ENCODE measurements at places on chromosomes 12 and 14.

- no peak for DNase-seq
Measured at GRCh38 chr12:51001799-51002198, 24.4 kb downstream of the SLC11A2 start.

GRCh38 chr14:92462568-92462967, 51.0 kb upstream of the RIN3 start:
- DNase-seq, result no peak

GRCh38 chr14:106844608-106845285, 1318.4 kb downstream of the TMEM121 start:
- DNase-seq, result peak; percentile 78

GRCh38 chr14:36950812-36951211, 221.6 kb downstream of the SLC25A21 start:
- no peak for DNase-seq

- no peak for DNase-seq
Measured at GRCh38 chr14:102979406-102979805, 56.9 kb downstream of the AMN start.

- DNase-seq, result no peak
Measured at GRCh38 chr12:65039301-65039700, 81.8 kb downstream of the WIF1 start.

- DNase-seq, result peak; percentile 24
Measured at GRCh38 chr12:51721282-51721940, 127.1 kb downstream of the FIGNL2 start.

- DNase-seq, result peak; percentile 50
Measured at GRCh38 chr12:48917857-48918537, 7.3 kb downstream of the FKBP11 start.

DNA sequence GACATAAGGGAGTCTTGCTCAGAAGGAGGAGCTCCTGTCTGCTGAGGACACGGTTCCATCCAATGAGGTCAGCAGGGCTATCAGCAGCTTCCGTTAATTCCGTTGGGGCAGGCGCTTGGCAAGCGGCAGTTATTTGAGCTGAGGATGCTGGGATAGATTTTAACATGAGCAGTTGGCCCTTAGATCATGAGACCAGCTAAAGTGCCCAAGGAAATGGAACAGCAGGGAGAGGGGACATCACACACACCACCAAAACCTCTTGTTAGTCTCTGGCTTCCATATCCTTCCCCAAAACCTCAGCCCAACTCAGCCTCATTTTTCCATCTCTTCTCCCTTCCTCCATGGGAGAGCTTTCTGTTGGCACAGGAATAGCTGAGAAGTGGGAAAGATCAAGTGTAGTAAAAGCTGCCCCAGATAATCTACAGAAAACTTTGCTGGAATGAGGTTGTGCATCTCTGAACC, 138.7 kb upstream of the PZP start:
- no peak for DNase-seq

- peak; percentile 83 for DNase-seq
Measured at GRCh38 chr14:105086833-105087307, 21.6 kb upstream of the GPR132 start.

DNA sequence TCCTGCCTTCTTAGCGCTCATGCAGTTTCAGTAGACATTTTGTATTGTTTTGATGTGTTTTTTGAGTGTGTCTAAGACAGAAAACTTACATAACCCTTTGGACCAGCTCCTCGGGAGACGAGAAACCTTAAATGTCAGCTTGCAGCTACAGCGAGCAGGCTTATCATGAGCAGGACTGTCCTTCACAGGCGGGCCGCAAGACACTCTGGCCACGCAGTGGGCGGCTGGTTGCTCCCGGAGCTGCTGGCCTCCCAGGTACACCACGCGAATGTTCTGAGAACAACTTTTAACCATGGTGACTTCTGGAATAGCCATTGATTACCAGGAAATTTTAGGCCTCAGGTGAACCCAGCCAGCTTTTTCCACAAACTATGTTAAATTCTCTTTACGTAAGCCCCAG, 164.1 kb upstream of the DIO3 start:
- no peak for DNase-seq

DNA sequence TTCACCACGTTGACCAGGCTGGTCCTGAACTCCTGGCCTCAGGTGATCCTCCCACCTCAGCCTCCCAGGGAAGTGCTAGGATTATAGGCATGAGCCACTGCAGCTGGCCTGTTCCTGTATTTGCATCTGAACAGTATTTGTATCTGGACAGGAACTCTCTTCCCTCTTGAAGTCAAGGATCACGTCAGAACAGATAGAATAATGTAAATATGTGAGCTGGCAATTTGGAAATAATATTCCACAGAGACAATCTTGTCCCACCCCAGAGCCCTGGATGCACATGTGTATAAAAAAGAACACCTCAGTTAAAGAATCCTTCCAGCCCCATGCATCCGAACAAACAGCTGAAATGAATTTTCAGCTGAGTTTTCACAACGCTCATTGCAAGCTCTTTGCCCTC, 118.3 kb downstream of the VEZT start:
- DNase-seq, result no peak

GRCh38 chr14:101256266-101256665, 305.0 kb upstream of the DIO3 start:
- DNase-seq, result no peak

- DNase-seq, result no peak
Measured at GRCh38 chr12:9391815-9392214, 183.6 kb upstream of the PZP start.

GRCh38 chr14:94571950-94572349, 9.3 kb upstream of the SERPINA5 start:
- DNase-seq, result no peak

GRCh38 chr12:54195737-54196347, 7.1 kb upstream of the SMUG1 start:
- no peak for DNase-seq

- no peak for DNase-seq
Measured at GRCh38 chr12:118375348-118375747, 1.0 kb upstream of the SUDS3 start.

GRCh38 chr12:125402874-125403789, 337.9 kb downstream of the AACS start:
- no peak for DNase-seq

GRCh38 chr14:55713486-55713885, 133.5 kb downstream of the KTN1 start:
- no peak for DNase-seq

DNA sequence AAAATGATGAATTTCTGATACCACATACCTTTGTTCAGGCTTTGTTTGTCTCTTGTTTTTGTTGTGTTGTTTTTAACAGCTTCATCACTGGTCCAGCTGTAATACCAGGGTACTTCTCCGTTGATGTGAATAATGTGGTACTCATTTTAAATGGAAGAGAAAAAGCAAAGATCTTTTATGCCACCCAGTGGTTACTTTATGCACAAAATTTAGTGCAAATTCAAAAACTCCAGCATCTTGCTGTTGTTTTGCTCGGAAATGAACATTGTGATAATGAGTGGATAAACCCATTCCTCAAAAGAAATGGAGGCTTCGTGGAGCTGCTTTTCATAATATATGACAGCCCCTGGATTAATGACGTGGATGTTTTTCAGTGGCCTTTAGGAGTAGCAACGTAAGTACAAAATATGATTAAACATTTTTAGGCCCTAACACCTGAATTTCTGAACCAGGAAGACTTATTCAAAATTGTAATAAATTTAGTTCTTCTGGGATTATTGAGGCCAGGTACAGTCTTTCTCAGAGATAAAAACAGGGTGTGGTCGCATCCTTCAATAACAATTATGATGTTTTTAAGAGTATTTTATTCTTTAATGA, 22.4 kb downstream of the RXYLT1 start:
- no peak for DNase-seq
